ENCODE measurements at places on chromosomes 5 and 9.

DNA sequence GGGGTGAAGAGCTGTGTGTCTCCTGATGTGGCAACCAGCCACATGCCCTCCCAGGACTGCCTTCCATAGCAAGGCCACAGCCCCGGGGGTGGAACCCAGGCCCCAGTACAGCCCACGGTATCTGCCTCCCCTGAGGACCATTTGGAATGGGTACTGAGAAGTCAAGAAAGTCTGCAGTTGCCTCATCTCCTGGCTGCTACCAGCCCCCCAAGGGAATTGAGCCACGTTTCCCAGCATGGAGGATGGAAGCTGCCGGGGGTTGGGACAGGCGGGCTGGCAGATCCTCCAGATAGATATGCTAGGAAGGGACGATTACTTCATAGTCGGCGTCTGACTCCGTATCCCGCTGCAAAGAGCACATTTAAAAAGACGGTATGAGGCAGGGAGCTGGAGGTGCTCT, 5.5 kb upstream of the DMRT2 start:
- DNase-seq = no peak

DNA sequence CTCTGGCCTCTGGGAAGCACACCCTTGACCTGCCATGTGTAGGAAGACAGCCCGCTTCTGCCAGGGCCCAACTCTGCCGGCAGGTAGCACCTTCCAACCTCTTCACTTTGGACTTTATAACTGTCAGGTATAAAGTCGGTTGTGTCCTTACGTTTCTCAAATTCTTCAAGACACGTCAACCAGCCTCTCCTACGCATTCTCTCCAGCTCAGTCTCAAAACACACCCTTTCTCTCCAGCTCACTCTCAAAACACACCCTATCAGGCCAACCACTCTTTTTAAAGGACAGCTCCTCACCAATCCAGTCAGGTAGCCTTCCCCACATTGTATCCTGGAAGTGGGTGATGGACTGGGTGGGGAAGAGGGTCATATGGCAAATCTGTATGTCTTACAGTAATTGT, 13.5 kb downstream of the FXN start:
- DNase-seq = no peak

DNA sequence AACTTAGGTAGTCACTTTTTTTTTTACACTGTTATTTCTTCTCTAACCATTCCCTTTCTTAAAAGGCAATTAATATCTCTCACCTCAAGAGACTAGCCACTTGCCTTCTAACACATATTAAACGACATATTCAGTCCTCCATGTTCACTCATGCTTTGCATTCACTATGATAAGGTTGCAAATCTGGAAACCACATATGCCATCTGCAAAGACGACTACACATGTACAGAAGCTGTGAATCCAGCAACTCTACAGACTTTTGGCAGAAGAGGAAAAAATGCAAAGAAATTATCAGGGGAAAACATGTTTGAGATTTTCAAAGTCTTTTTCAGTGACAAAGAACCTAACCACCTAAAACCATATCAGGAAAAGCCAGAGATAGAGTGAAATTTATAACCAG, 112.1 kb downstream of the EPB41L4A start:
- DNase-seq = no peak

DNA sequence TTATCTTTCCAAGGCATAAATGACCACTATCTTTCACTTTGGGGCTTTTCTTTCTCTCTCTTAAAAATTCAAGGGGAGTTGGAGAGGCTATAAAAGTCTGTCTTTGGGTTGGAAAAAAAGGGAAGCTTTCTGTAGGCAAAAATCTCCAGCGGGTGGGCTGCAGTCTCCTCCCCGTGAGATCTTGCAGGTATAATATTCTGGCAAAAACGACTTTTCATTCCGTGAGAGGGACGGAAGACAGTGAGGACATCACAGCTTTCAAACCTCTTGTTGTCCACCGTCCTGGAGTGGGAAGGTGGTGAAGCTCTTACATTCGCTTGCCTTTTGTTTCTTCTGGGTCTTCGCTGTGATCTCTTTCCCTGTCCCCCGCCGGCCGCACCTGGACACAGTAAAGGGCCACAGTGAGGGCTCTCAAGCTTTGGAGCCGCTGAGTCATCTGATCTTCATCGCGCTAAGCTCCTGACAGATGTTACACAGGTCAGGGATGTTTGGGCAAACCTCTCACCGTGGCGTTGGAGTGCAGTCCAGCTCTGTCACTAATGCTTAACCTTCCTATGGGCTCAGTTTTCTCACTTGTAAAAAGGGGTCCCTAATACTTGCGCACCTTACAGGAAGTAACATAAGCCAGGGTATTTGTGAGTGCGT, 61.9 kb upstream of the MEGF10 start:
- no peak for DNase-seq

DNA sequence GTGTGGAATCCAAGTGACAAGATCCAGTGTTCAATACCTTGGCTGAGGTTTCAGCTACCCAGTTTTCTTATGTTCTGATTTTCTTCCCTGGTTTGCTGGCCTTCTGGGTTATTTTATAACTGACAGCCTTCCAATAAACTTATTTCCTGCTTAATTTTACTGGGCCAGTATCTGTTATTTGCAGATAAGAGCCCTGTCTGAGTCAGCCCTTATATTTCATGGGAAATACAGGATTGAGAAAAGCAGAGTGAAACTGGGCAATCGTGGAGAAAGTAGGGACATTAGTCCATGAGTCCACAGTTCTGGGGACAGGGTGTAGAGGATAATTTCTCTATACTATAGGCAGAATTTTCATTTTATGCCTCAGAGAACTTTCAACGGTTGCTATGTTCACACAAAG, 32.3 kb downstream of the TMEM167A start:
- no peak for DNase-seq

GRCh38 chr5:45038366-45038987, 229.7 kb downstream of the MRPS30 start:
- no peak for DNase-seq

DNA sequence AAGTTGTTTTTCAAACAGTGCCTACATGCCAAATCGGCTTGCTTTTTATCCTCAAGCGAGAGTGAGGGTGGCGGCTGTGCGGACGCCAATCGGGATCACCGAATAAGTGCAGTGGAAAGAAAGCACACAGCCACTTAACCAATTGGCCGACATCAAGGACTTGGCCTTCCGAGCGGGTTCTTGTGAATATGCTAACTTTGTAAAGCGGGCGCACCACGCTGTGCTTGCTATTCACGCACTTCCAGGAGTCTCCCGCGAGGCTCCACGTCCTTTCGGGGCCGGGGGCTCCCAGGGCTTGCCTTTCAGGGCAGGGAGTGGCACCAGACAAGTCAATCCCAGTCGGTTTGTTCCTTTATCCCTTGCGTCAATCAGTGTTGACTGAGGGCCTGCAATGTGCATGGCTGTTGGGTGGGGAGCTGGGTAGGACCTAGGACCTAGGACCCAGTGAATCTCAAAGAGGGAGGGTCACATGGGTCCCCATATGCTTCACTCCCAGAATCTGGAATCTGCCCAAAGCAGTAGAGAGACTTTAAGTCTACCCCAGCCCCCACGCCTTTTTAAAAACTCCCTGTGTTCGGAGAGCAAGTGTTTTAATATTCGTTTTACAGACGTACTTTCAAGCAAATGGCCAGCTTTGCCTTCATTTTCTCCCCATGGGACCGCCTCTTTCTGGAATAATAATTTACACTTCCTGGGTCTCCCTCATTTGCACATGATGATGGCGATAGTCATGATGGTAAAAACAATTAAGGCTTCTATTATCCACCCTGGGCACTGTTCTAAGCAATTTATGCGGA, 2.0 kb upstream of the GCNT4 start:
- DNase-seq = no peak

GRCh38 chr5:93746406-93747056, 5.1 kb upstream of the POU5F2 start:
- DNase-seq = no peak

DNA sequence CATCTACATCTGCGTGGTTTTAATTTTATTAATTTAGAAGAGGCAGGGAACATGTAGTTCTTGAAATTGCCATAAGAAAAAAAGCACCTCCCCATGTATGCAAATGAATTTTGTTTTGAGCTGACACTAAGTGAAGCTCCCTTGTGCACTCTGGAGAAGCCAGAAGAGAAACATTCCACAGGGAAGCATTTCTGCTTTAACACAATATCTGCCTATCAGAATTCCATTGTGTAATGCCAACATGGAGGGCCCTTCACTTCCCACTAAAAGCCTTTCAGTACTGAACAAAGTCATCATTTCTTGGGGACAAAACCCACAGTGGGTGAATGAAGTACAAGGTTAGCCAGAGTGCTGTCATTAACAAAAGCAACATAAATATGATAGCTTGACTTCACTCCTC, 59.7 kb downstream of the PRELID2 start:
- no peak for DNase-seq

DNA sequence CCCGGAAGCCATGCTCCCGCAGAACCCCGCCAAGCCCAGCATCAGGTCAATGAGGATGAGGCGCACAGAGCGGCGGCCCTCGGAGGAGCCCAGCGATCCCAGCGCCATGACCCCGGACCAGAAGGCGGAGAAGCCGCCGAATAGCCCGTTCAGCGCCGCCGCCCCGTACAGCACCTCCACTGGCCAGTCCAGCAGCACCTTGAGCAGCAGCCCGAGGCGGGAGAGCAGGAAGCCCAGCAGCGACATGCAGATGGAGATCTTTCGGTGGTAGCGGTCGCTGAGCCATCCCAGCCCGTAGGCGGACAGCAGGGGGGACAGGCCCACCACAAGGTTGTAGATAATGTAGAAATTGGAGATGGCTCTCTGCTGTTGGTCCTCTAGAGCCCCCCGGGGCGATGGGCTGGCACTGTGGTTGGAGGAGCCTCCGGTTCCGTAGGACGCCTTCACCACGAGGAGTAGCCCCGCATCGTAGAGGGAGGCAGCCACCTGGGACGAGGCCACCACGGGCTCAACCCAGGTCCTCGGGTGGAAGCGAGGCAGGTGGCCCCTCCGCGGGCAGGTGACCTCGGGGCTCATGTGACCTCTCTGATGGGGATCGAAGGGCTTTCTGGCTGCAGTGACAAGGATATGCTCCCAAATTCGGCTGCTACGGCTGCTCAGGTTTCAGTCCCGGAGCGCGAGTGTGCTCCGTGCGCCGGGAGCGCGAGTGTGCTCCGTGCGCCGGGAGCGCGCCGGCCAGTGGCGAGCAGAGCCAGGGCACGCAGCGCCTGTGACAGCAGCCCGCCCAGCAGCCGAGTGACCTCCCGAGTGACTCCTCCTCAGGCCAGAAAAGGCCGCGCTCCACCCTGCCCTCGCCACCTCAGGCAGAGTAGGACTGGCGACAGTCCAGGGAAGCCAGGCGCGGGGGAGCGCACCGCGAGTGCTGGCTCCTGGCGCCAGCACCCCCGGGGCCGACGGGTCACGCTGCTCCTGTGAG, at the start of gene SLC46A2:
TSS of gene SLC46A2 (minus strand) at position 771 of the 976 bp plus-strand sequence. CDS start at position 576, 195 bp downstream.
- peak; percentile 16 for DNase-seq

- DNase-seq = no peak
Observed at GRCh38 chr5:42951293-42951840, 88.8 kb downstream of the ANXA2R start.

DNA sequence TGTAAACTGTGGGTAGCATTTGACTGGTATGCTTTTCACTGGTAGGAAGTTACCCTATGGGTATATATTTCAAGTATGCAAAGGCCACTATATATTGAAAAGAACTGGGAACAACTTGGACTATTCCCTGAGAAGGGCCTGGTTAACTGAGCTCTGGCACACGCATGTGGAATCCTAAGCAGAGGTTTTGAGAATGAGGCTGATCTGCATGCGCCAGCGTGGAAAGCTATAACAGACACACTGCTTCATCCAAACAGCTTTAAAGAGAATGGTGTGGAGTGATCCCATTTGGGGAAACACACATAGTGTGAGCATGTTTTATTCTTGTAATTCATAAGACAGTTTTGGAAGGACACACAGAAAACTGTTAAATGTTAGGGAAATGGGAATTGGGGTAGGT, 8.4 kb downstream of the NSG2 start:
- no peak for DNase-seq

DNA sequence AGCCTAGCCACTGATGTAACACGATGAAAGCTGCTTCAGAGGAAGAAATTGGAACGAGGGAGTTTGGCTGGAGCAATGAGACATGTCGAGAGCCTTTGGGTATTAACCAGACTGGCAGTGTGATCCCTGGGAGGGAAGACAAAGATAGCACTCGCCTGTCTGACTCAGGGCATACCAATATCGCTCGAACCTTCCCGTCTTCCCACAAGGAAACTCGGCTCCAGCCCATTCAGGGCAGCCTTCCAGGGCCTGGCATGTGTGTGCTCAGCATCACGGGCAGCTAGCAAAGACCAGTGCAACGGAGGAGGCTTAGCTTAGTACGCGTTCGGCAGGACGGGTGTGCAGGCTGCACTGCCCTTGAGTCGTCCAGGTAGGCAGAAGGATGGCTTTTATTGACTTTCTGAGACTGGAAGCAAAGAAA, 356.9 kb upstream of the WWC1 start:
- no peak for DNase-seq

- no peak for DNase-seq
Observed at GRCh38 chr9:93597142-93597706, 20.8 kb downstream of the PHF2 start.

DNA sequence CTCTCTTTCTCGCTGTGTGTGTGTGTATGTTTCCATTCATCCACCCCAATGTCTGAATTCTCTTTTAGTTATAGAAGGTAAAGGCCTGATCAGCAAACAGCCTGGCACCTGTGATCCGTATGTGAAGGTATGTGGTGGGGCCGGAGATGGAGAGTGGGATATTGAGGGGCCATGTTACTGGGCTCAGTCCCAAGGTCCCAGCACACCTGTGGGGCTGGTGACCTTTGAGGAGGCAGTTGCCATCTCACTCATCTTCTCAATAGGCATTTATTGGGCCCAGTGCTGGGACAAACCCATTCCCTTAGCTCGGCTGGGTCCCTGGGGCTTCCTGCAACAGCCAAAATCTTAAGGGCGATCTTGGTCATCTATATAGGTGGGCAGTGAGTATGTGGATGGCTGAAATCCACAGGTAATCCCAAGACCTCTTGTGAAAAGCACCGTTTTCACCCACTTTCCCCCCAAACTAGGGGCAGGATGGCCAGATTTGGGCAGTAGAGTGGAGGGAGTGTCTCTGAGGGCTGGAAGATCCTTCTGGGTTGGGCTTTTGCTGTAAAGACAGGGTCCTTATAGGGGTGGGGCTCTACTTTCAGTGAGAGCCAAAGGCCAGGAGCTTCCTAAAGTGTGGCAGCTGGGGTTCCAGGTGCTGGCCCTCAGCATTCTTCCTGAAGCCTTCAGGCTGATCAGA, 19.6 kb downstream of the RGS3 start:
- no peak for DNase-seq

DNA sequence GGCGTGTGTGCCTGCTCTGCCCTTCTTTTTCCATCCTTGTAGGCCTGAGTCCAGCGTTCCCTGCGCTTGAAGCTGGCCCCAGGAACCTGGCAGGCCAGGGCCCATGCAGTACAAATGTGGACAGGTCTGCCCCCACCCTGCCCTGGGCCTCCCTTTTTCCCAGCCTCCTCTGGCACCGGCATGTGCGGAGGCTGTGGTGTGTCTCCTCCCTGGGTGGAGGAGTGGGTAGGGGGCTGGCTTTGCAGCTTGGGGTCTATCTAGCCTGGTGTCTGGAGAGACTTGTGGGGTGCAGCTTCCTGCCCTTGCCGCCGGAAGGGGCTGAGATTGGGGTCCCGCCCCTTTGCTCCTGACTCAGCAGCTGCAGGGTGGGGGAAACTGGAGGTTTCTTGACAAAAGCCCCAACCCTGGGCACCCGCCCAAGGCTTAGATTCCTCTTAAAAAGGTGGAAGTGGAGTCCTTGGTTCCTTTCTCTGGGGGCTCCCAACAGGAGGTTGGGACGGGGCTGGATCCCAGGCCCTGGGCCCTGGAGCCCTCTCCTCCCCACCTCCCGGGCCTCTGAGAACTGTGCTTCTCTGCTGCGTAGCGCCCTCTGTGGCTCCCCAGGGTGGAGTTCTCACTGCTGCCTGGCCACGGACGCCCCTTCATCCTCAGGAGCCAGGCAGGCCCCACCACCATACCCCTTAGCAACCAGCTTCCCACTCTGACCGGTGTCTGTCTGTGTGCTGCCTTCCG, 18.0 kb downstream of the RXRA start:
- DNase-seq = no peak

GRCh38 chr5:14752497-14753071, 88.1 kb downstream of the OTULIN start:
- no peak for DNase-seq

Measured in progenitor cell of endocrine pancreas (in vitro differentiated cells).